Myocyte (in vitro differentiated cells): ENCODE measurements at places on chromosomes 7 and 10.

DNA sequence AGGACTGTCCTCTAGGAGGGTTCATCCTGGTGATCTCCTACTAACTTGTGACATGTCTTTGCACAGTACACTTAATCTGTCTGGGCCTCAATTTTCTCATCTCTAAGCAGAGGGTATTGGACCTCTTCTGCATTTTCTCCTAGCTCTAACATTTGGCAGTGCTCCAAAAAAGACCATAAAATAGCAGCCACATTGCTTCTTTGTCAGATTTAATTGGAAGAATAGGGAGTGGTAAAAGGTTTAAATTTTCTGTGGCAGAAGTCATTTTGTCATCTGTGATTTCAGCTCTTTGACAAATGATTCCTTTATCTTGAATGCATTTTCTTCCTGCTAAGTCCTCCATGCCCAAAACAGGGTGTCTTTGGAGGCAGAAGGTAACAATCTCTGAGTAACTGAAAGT, 289.9 kb upstream of the LRGUK start:
- no peak for DNase-seq

DNA sequence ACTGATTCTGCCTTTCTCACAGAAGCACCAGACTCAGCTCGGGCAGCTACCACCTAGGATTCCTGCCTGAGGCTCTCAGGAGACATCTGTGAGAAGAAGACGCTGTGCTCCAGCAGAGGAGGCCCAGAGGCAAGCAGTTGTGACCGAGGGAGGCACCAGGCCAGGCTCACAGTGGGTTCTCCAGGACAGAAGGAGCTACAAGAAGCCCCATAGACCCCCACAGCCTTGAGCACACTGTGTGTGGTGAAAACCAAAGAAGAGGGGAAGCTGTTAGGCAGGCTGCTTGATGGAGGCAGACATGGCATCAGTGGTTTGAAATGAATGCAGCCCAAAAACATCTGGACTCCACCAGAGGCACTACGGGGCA, 198.8 kb downstream of the GRID1 start:
- no peak for DNase-seq

GRCh38 chr7:142104550-142105527, 6.7 kb upstream of the MGAM2 start:
- no peak for DNase-seq

GRCh38 chr7:130909161-130909836, 175.3 kb upstream of the KLF14 start:
- peak; percentile 51 for DNase-seq

- DNase-seq = no peak
These were observed 59.0 kb downstream of the ADCYAP1R1 start for GRCh38 chr7:31111109-31111451.

- DNase-seq = no peak
These were observed 139.7 kb downstream of the ADCY1 start for GRCh38 chr7:45713669-45714520.

- no peak for DNase-seq
These were observed 3.4 kb downstream of the GPR15LG start for GRCh38 chr10:84176836-84177474.
